ENCODE measurements at places on chromosomes 5 and 9. TPM values are rescaled to one million over a fixed set of nuclear protein-coding genes. Genes with fewer than 3 reads are reported as not detected.

TXNDC8 gene
- total RNA-seq = not detected

DMRT3 gene
- total RNA-seq = not detected

FREM1 gene
- total RNA-seq = 0.27 TPM

NR4A3 gene
- total RNA-seq = under 0.01 TPM
